ENCODE measurements at places on chromosomes 16 and 17.

DNA sequence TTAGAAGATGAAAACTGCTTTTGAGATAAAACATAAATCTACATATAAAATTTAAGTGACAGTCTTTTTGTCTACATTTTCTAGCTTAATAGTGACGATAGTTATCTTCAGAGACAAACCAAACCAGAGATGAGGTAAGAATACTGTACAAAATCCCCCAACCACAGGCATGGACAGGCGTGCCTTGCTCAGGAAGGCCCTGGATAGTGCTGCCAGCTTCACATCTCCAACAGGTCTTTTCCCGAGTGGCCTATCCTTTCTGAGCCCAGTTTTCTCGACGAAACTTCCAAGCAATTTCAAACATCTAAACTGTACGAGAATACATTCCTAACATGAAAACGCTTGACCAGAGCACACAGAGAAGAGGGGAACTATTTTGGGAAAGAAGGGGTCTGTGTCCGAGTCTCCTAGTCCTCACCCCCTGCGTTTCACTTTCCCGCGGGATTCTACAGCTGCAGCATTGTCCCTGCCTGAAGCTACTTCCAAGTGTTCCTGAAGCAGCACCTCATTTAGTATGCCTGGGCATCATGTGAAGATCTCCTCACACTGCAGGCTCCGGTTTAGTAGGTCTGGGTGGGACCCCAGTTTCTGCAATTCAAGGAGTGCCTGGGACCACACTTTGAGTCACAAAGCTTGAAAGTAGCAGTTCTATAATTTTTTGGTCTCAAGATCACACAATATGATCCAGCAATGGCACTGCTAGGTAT lies 37.8 kb downstream of the GNA13 start:
- ATAC-seq = peak; percentile 29

DNA sequence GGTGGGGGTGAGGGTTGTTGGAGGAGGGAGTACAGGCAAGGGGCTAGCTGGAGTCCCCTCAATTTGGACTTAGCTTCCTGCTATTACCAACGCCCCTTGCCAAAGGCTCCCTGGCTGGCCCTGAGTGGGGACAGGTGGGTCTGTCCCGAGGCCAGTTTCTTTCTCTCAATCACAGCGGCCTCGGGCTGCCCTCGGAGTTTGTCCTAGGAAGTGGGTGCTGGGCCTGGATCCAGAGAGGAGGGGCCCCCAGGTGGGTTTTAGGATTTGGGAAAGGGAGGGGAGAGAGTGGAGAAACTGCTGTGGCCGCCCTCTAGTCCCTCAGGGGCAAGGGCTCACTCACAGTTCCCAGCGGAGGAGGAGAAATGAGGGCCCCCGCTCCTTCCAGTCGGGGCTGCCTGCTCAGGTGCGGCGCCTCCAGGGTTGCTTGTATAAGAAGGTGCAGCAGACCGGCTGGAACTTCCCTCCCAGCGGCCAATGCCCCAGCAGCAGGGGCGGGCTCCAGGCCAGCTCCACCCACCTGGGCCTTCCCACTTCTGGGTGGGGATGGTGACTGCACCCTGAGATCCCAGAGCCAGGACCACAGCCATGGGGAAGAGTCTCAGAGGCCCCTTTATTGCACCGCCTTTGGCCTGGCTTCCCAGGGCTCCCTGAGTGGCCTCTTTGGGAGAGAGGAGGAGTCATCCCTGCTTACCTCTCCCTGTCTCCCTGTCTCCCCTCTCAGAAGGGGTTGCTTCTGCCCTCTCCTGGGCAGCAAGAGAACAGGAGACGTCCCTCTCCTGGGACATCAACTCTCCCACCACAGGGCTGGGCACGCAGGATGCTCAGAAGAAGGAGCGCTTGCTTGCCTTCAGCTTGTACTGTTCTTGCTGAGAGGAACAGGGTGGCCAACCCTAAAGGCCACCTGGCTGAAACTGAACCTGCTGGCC lies 112.0 kb upstream of the SMURF2 start:
- ATAC-seq = peak; percentile 76

DNA sequence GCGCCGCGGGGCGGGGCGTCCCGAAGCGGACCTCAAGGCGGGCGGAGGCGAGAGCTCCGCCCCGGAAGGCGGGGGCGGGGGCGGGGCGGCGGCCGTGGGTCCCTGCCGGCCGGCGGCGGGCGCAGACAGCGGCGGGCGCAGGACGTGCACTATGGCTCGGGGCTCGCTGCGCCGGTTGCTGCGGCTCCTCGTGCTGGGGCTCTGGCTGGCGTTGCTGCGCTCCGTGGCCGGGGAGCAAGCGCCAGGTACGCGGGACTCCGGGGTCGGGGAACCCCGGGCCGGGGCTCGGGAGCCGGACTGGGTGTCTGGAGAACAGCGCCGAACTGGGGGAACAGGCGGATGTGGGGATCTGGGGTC lies at the start of gene TNFRSF12A:
TSS of gene TNFRSF12A (plus strand) at position 122 of the 357 bp plus-strand sequence. CDS start at position 152, 30 bp downstream.
- peak; percentile 2 for ATAC-seq

GRCh38 chr17:21376081-21376758 lies at the start of gene KCNJ12:
Gene KCNJ12, plus strand, starts transcription at chr17:21376357. Its CDS starts 38,986 bp downstream, at chr17:21415343.
- no peak for ATAC-seq

DNA sequence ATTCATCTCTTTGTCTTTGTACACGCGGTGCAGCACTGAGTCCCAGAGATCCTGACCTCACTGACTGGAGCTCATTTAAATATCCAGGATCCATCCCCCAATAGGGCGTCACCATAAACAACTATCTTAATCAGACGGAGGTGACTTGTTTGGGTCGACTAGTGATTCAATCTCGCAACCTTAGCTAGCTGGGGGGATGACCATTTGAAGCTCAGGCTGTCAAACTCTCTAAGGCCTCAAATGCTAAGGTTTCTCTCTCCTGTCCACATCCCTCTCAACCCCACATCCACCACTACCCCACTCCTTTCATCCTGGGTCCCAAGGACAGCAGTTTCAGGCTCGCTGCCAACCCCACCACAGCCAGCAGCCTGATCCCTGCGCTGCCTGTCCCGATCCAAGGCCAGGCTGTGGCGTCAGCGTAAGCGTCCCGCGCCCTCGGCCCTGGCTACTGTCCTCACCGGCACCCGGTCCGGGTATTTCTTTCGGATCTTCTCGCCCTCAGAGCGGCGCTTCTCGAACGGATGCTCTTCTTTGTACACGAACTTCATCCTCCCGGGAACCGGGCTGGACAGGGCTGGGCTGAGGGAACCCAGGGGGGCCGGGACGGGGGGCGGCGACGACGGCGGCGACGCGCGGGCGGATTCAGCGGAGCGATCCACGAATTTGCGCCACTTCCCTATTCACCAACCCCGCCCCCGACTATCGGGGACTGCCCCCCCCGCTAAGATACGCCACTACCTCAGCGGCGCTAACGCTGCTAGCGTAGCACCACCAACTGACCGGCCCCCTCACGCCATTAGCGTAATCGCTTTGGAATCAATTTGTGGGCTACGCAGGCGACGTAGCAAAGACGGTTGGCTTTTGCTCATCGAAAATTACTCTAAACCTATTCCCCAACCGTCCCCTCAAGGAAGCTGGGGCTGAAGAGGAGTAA lies at the start of gene GABARAP:
TSS of gene GABARAP (minus strand) at position 667 of the 934 bp plus-strand sequence. CDS start at position 548, 119 bp downstream.
- ATAC-seq = peak; percentile 16

GRCh38 chr17:45170280-45170930 lies 8.7 kb downstream of the HEXIM2 start:
- no peak for ATAC-seq

GRCh38 chr16:9082422-9082821 lies 9.0 kb upstream of the HAPSTR1 start:
- no peak for ATAC-seq

GRCh38 chr16:46807336-46807735 lies 23.6 kb downstream of the C16orf87 start:
- ATAC-seq = no peak

- peak; percentile 59 for ATAC-seq
Measured at GRCh38 chr16:19284207-19284606, 1.3 kb upstream of the CLEC19A start.

GRCh38 chr17:27879987-27880608 lies 13.1 kb downstream of the LYRM9 start:
- ATAC-seq = peak; percentile 98

- no peak for ATAC-seq
Measured at GRCh38 chr16:79276501-79276900, 324.0 kb downstream of the MAF start.

DNA sequence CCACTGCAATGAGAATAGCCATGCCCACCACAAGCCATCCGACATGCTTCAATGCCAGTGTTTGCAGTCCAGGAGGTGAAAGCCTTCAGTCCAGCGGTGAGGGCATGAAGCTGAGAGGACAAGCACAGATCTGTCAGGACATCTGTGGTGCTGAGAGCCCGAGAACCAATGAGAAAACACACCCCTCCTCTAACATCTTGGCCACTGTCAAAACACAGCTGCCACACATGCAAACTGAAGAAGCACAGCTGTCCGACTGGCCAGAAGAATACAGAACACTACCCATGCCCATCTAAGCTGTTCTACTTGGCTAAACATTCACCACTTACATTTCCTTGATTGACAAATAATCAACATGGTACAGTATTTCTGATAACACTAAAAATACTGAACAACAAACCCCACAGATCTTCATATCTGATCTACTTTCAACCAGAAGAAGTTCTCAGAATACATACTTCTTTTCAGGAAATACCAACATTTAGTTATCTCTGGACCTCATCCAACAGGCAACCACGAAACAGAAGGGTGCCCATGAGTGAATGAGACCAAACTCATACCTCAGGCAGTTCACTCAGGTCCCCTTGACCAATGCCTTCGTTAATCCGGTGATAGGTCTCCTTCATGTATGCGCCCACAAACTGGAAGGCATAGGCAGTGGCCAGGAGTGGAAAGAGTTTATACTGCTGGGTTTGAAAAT lies 10.2 kb upstream of the FBF1 start:
- no peak for ATAC-seq

GRCh38 chr17:81050645-81051625 lies 16.0 kb downstream of the BAIAP2 start:
- no peak for ATAC-seq

GRCh38 chr16:54437401-54437800 lies 150.8 kb upstream of the IRX3 start:
- ATAC-seq = no peak

- ATAC-seq = no peak
Measured at GRCh38 chr16:30805056-30805369, 18.0 kb upstream of the ZNF629 start.
